Activated B cell treated with CpG ODN at 0.5 μM for 24 hours (primary cell): ENCODE measurements at places on chromosomes 3 and 15.

DNA sequence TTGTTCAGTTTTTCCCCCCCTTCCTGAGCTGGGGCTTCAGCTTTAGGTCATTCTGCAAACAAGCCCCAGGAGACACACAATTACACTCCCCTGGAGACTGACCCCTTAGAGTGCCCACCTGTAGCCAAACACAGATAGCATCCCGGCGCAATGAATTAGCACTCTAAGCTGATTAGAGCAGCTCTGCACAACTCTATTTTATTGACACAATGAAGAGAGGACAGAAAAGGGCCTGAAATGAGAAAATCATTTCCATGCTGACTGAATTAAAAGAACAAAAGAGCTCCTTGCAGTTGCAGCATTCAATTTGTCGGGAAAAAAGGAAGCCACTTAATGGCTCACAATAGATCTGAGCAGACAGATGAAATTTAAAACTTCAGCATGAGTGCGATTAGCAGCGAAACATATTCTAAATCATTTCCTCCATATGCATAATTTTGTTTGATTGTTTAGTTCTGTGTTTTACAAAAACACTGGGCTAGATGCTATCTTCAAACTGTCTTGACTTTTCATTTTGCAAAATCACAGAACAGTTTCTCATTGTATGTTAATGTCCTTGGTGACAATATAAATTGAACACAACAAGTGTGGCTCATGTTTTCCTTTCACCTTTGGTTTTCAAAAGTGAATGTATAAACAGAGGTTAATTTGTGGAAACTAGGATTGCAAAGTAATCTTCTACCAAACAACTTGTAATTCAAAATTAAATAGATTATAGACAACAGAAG, 308.6 kb downstream of the MECOM start:
- no peak for DNase-seq

DNA sequence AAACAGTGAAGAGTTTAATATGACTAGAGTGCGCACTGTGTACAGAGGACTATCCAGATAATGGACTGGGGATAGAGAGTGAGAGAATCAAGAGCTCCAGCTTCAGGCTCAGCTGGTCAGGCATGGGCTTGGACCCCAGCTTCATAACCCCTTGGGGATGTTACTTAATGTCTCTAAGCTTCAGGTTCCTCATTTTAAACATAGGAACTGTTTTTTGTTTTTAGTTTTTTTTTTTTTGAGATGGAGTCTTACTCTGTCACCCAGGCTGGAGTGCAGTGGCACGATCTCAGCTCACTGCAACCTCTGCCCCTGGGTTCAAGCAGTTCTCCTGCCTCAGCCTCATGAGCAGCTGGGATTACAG, 9.9 kb upstream of the BRPF1 start:
- no peak for DNase-seq

DNA sequence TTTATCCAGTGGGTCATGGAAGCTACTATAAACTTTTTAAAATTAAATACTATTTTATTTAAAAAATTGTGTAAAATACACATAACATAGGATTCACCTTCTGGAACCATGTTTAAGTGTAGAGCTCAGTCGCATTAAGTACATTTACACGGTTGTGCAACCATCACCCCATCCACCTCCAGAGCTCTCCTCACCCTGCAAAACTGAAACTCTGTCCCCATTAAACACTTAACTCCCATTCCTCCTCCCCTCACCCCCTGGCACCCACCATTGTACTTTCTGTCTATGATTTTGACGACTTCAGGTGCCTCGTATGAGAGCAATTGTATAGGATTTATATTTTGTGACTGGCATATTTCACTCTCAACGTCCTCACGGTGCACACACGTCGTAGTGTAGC, 70.7 kb downstream of the APBA2 start:
- no peak for DNase-seq

- no peak for DNase-seq
Observed at GRCh38 chr3:66934725-66935124, 63.4 kb upstream of the KBTBD8 start.

- DNase-seq: no peak
Observed at GRCh38 chr3:128054367-128054766, 2.1 kb downstream of the SEC61A1 start.

DNA sequence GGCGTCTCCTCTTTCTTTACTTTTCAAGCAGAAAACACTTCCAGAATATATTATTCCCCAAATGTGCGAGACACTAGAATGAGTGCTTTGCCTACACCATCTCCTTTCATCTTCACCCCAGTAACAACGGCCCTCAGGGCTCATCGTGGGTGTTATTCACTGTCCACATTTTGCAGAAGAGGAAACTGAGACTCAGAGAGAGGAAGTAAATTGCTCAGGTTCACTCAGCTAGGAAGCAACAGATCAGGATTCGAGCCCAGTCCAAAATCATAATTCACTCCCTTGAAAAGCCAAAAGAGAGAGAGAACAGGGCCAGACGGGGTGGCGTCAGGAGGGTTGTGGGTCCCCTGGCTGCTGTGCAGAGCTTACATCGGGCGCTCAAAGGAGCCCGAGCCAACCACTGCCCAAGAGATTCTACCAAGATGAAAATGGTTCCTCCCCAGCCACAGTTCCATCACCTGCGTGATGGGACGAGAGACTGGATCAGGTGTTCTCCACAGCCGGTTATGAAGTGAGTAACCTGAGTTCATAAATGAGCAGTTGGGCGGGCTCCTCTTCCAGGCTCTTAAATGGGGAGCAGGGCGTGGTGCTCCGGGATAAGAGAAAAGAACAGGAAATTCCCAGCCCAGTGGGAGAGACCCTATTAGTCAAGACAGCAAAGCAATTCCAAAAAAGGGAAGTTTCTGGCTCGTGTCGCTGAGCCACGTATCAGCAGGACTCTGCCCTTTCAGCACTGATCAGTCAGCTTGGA, 48.6 kb upstream of the FLNB start:
- no peak for DNase-seq

DNA sequence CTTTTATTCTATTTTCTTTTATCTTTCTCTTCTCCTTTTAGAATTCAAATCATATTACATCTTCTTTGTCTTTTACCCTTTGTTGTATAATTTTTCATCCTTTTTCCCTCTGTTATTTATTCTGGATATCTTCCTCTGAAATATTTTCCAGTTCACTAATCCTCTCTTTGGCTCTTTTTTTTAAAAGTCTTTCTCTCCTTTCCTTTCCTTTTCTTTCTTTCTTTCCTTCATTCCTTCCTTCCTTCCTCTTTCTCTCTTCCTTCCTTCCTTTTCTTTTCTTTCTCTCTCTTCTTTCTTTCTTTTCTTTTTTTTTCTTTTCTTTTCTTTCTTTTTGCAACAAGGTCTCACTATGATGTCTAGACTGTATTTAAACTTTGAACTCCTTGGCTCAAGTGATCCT, 9.3 kb downstream of the SUSD5 start:
- no peak for DNase-seq

- DNase-seq: no peak
Observed at GRCh38 chr15:48859426-48859825, 18.5 kb upstream of the EID1 start.

GRCh38 chr3:149271669-149272068, 50.0 kb upstream of the CP start:
- DNase-seq: no peak

DNA sequence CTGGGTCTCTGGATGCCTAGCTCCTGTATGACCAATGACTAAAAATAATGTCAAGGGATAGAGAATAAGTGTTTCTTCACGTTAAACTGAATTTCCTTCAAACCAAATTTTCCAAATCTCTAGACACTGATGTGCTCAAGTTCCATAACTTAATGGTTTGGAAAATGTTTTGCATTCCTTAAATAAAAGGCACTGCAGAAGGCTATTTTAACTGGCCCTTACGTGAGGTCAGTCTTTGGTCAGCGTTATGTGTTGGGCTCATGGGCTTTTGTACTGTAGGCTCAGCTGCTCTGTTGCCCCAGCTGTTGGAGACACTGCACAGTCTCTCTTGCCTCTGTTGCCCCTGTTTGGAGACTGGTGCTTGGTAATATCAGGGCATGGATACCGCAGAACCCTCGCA, 188.5 kb downstream of the TPRG1 start:
- no peak for DNase-seq

- DNase-seq: no peak
Observed at GRCh38 chr3:187084580-187084979, 54.7 kb downstream of the RPL39L start.

DNA sequence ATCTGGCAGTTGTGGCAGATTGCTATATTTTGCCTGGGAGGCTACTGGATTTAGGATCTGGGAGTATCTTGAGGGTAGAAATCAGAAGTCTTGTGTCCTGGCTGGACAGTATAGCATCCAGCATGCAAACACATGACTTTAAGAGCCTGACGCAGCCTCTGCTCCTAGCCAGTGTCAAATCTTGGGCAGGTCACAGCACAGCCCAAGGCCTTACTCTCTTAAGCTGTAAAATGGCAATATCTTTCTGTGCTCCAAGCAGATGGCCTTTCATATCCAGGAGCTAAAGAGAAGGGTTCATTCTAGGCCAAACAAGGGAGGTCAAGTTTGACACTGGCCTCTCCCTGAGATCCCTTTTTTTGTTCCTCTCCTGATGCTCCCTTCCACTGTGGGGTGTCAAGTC, 19.8 kb upstream of the RAD18 start:
- no peak for DNase-seq

DNA sequence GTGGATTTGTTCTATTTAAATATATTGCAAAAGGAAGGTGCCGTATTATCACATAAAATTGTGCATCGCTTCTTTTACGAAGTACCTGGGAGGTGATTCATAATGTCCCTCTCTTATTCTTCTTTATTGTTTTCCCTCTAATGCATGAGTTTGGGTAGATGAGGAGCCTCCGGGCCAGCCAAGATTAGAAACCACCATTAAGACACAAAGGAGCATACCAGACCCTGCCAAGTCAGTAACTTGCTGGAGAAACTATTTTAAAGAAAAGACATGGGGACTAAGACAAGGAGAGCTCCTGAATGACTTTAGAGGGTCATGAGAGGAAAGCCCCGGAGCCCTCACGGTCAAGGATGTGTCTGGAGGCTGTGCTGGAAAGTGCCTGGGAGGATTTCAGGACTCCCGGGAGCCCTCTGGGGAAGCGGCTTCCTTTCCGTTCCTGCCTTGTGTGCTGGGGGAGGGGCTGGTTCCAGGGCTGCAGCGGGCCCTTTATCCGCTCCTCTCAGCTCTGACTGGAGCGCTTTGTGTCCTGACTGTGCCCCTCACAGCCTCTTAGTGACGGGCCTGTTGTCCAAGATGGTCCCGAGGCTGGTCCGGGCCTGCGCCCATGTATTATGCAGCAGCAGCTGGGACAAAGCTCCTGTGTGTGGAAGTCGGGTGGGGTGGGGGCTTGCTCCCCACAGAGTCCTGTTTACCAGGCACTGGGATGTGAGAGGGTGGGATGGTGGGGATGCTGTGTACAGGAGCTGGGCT, 35.7 kb downstream of the CORO2B start:
- no peak for DNase-seq

DNA sequence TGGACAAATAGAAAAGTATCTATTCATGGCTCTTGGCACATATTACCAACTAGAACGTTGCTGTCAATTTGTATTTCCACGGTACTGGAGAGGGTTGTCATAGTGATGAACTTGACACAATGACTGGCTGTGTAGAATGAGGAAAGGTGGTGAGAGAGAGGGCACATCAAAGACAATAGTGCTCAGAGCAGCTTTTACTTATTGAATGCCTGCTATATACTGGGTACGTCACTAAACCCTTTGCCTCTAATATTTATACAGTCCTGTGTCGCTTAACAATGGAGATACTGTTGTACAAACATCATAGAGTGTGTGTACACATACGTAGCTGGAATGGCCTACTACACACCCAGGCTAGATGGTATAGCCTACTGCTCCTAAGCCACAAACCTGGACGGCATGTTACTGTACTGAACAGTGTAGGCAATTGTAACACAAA, 8.3 kb downstream of the TMPRSS7 start:
- no peak for DNase-seq

- DNase-seq: no peak
Observed at GRCh38 chr3:178369006-178369405, 167.2 kb upstream of the KCNMB2 start.

DNA sequence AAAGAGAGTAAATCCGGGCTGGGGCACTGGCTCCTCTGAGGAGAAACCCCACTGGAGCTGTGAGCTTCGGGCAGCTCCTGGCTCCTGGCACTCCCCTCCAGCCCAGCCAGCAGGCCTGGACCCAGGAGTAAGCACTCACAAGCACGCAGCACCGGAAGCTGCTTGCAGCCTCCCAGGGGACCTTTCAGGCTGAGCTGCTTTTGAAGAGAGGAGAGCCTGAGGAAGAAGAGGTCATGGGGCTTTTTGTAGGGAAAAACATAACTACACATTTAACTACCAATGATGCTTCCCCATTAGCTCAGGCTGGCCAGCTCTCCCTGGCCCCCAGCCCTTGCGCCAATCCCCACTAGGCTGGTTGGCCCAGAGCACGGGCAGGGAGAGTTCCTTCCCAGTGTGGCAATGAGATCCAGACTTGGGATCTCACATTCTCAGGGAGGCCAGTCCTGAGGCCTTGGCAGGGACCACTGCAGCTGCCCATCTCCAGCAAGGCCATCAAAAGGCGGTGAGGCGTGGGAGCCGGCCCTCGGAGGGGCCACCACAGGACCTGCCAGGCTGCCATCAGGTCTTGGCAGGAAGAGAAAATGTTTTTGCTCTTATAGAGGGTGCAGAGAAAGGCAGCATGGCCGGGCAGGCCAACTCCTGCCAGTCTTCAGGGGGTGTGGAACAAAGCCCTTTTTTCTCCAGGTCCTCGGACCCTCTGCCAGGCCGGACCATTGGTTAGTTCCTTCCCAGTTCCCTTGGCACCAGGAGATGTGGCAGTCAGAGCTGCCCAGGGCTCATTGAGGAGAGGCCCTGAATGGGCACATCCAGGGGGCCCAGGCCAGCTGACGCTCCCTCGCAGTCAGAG, 41.5 kb upstream of the MFGE8 start:
- no peak for DNase-seq

- no peak for DNase-seq
Observed at GRCh38 chr15:41870689-41871081, 23.2 kb downstream of the SPTBN5 start.

DNA sequence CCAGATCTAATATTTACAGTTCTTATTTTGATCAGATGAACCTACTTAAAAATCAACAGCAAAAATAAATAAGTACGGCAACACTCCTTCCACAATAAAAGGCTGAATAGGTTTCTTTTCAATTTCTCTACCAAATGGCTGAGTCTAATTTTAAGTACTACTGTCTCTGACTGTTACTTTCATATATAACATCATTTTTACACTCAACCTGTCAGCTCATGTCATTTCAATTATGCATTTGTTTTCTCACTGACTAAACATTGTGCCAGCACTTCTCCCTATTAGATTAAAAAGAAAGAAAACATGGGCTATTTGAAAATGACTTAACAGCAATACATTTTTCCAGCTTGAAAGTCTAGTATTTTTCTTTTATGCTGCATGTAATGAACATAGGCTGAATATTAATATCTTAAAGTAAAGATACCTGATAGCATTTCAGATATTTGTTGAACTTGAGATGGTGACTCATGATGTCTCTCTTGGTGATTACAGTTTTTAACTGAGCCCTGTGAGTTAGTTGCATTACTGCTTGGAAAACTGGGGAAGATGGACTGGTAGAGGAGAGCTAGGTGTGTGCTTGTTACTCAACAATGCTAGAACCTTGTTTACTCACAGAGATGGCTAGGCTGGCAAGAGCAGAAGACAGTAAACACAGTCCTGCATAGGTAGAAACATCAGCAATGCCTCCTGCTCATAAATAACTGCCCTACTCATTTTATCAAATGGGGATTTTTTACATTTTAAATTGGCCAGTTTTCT, 73.9 kb downstream of the PEX5L start:
- DNase-seq: no peak
